ENCODE measurements at places on chromosomes 6 and 20. TPM values are rescaled to one million over a fixed set of nuclear protein-coding genes. Genes with fewer than 3 reads are reported as not detected.

- DNase-seq = no peak
Observed at GRCh38 chr6:159190460-159190859, 21.3 kb downstream of the FNDC1 start.

DNA sequence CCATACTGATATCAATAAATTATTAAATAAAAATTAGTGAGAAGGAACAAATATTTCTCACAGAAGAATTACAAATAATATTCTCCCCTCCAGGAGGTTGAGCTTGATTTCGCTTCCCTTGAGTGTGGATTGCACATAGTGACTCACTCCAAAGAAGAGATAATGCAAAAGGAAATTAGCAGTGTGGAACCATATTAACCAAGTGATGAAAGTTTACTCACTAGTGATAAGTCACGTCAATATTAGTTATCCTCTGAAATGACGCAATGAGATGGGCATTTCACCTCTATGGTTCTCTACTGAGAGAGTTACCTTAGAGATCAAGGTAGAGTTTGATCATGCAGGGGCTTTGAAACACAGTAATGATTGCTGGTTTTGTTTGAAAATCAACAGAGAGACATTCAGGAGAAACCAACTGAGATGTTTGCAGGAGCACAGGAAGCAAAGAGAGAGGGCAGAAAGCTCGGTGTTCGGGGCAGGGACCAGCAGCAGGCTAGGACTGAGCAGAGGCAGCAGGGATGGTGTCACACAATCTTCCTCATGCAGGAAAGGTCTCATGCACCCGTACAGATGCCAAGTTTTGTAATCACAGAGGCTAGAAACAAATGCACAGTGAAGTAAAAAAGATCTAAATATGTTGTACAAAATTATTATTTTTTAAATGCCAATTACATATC, 634.5 kb downstream of the QKI start:
- no peak for DNase-seq

The SLC22A3 gene
- 1.8 TPM for polyA plus RNA-seq

The GRIK2 gene
- 0.26 TPM for polyA plus RNA-seq
